ENCODE measurements at places on chromosomes 11 and 22. TPM values are rescaled to one million over a fixed set of nuclear protein-coding genes. Genes with fewer than 3 reads are reported as not detected.
A peak's percentile ranks its signal among the peaks of the same experiment; 100 is the strongest.

OR8K1 gene
- not detected for polyA plus RNA-seq

GRCh38 chr11:28819741-28820140, 711.6 kb downstream of the METTL15 start:
- DNase-seq = no peak

UCP2 gene
- 52.3 TPM for polyA plus RNA-seq

DNA sequence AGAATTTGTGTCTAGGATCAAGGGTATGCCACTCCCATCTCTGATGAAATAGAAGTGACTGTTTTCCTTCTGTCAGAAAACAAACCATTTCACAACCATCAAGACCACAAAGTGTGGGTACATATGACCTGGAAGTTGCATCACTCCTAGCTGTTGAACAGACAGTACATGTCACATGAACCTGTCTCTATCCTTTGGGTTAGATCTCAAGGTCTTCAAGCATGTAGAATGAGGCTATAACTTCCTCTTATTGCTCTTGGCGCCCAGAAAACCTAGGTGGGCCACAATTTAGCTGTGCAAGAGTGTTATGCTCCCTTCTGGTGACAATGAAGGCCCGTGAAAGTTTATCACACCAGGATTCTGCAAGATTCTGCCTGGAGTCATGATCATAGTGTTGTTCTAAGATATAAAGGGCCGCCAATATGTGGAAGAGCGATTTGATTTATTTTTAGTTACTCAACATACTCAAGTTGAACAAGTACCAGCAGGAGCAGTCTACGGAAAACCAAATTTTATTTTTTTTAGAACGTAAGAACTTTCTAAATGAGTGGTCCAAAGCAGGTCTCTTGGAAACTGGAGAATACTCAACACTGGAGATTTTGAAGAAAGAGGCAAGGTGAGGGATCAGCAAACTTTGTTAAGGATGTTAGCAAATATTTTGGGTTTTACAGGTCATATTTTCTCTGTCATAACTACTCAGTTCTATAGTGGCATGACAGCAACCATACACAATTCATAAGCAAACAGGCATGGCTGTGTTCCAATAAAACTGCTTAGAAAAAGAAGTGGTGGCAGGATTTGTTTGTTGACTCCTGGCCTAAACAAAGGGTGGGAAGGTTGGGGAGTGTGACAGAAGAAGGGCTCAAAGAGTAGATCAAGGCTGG, 101.8 kb downstream of the USP35 start:
- no peak for DNase-seq

SLC5A12 gene
- 0.15 TPM for polyA plus RNA-seq

MGAT3 gene
- polyA plus RNA-seq = 9.7 TPM

GRCh38 chr11:1547467-1548098, 24.5 kb downstream of the DUSP8 start:
- DNase-seq = no peak

DNA sequence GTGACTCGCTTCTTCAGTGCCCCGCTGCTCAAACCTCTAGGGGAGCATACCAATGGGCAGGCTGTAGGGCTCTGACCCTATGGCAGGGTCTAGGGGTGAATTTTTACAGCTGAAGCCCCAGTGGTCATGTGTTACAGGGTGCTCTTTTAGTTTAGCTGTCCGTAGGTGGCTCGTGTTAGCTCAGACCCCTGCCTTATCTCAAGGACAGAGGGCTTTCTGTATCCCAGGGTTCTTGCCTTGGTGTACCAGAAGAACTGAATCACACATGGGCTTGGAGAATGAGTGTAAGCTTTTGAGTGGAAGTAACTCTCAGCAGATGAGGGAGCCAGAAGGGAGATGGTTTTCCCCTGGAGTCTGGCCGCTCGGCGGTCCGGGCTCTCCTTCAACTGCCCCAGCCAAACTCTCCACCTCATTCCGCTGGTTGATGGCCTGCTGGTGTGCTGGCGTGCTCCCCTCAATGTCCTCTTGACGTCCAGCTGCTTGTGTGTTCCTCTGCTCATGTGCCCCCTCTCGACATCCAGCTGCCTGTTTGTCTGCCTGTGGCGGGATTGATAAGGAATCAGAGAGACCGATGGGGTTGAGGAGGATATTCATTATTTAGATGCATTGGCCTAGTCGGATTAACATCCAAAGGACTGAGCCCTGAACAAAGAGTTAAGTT, 37.5 kb downstream of the BIRC2 start:
- peak; percentile 62 for DNase-seq

- no peak for DNase-seq
These were observed 9.0 kb downstream of the RAC2 start for GRCh38 chr22:37234736-37235711.
